ENCODE measurements at places on chromosomes 2 and 18. TPM values are rescaled to one million over a fixed set of nuclear protein-coding genes. Genes with fewer than 3 reads are reported as not detected.
A peak's percentile ranks its signal among the peaks of the same experiment; 100 is the strongest.

Gene SETBP1
- 6.7 TPM for polyA plus RNA-seq

Gene TMEM163
- 0.39 TPM for polyA plus RNA-seq

GRCh38 chr2:45344071-45344470 lies 267.0 kb downstream of the SRBD1 start:
- no peak for DNase-seq

- no peak for DNase-seq
Observed at GRCh38 chr2:23803965-23804542, 122.9 kb downstream of the ATAD2B start.

GRCh38 chr2:30865892-30866681 lies 58.8 kb upstream of the CAPN13 start:
- DNase-seq: no peak

Gene MAP3K19
- polyA plus RNA-seq: 0.01 TPM

DNA sequence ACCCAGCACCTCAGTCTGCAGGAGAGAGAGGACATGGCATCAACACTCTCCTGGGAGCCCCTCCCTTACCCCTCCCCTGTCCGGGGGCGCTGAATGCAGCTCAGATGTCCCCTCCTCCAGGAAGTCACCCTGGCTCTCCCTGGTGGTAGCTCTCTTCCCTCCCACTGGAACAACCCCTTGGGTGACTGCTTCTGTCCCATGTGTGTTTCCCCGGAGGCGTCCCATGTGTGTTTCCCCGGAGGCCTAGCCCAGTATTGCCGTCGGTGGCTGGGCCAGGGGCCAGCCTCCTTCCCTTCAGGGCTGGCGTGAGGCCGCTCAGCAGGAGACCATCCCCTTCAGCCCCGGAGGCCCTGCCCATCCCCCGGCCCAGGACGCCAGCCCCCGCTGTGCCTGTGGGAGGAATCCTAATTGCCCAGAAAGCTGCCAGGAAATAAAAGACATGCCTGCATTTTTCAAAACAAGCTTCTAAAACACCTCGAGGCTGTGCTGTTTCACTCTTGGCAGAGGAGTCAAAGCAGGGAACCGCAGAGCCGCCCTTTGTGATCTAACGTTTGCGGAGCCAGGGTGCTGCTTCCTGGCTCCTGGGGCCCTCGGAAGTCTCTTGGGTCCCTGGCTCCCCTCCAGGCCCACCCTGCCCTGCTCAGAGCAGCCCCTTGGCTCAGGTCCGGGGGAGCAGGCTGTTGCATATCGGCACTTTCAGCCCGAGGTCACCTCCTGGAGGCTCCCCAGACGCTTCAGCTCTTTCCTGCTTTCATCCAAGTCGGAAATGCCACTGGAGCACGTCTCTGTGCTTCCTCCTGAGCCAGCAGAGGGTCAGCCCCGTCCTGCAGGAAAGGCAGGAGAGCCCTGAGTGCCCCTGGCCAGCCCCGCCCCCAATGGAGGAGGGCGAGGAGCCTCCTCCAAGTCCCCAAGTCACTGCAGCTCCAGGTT lies 11.4 kb downstream of the SNED1 start:
- peak; percentile 26 for DNase-seq

DNA sequence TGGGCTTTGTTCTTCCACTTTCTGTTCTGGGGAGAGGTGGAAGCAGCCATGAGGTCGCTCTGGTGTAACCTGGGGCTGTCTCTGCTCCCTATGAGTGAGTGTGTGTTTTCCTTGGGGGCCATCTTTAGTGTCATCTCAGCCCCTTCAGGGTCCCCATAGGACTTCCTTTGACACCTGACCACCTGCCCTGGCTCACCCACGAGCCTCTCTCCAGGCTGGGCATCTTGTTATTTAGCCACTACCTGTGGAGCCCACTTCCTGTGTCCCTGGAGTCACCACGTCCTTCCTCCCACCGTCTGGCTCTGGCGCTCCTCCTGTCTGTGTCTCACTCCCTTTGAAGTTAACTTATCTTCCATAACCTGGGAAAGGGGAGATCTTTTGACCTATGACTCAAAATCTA lies 176.0 kb downstream of the UXS1 start:
- DNase-seq: no peak

- DNase-seq: no peak
Observed at GRCh38 chr2:216714376-216714775, 19.0 kb upstream of the IGFBP5 start.

- no peak for DNase-seq
Observed at GRCh38 chr2:179037807-179038206, 12.1 kb downstream of the CCDC141 start.

DNA sequence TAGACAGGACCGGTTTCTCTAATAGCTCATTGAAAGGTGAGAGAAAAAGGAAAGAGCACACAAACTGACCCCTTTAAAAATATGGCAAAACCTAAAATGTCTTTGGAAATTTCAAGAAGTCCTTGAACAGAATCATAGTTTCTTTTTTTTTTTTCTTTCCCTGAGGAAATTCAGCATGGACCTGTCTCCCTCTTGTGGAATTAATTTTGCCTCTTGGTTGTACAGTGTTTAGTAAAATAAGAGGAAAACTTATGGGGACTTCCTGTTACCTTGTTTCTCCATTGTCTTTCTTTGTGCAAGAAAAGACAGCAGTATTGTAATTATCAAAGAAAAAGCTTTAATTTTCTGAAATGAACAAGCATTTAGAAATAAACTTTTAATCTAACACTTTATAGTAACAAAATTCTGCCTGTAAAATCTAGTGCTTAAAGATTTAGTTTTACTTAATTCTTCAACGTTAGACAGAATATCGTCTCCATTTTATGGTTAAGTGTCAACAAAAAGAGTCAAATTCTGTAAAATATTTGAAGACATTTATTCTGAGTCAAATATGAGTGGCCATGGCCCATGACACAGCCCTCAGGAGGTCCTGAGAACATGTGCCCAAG lies 176.3 kb upstream of the NABP1 start:
- peak; percentile 40 for DNase-seq

- DNase-seq: no peak
Observed at GRCh38 chr18:39870591-39870990, 2084.4 kb upstream of the PIK3C3 start.

GRCh38 chr18:73980289-73980979 lies 167.2 kb downstream of the FBXO15 start:
- no peak for DNase-seq

Gene PROM2
- 2.0 TPM for polyA plus RNA-seq

GRCh38 chr2:100983684-100984310 lies 18.3 kb upstream of the RPL31 start:
- DNase-seq: no peak

DNA sequence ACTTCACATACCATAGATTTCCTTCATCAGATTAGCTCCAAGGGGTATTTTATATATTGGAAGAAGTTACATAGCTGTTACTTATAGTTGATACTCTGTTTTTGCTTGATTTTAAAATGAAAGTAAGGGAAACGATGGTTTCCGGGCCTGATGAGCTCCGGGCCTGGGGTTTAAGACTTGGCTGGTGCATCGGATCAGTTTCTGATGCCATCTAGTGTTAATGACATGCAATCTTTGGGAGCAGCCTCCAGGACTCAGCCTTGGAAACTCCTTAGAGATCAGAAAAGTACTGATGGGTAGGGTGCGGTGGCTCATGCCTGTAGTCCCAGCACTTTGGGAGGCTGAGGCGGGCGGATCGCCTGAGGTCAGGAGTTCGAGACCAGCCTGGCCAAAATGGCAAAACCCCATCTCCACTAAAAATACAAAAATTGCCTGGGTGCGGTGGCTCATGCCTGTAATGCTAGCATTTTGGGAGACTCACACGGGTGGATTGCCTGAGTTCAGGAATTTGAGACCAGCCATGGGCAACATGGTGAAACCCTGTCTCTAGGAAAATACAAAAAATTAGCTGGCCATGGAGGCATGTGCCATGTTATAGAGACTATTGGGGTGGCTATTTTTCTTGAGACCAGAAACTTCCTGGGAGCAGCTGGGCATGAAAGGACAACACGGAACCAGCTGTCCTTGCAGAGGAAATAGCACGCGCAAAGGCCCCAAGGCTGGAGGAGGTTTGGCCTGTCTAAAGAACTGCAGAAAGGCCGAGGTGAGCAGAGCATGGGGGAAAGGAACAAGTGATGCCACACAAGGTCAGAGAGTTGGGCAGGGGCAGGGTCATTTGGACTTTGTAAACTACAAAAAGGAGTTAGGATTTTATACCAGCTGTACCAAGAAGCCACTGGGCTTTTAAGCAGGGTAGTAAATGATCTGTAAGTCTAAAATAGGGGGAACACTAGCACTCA lies 46.9 kb upstream of the CNOT11 start:
- peak; percentile 62 for DNase-seq

Gene TUBA4A
- polyA plus RNA-seq: 25.6 TPM

DNA sequence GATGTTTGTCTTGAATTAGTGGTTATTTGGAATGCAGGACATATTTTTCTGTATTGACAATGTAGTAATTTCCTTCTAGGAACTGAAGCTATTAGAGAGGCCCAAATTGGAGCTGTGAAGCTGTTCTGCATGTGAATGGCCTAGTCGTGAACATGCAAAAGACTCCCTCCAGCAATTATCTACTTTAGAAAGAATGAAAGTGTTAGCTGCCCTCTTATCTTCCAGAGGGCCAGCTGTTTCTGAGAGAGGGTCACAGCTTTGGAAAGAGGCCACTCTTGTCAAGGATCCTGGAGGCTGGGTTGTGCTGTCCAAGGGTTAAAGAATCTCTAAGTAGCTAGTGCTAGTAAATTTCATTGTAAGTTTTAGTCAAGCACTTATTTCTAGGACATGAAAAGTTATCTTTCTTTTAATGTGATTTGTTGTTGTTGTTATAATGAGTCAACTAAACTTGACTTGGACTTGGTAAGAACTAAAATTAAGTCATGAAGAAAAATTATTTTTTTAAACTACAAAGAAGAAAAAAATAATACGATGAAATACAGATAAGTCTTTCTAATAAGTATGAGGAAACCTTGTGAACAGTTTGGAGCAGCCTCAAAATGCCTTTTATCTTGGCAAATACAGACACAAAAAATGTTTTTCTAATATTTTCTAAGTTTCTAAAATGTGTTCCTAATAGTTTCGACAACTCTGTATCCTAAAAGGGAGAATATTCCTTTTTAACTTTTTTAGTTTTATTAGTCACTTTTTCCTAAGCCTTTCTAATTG lies 36.8 kb downstream of the DPP4 start:
- no peak for DNase-seq

GRCh38 chr2:159201360-159202063 lies 85.0 kb downstream of the WDSUB1 start:
- no peak for DNase-seq

GRCh38 chr2:234198976-234199375 lies 148.5 kb downstream of the SPP2 start:
- DNase-seq: no peak

GRCh38 chr18:68376926-68377325 lies 338.0 kb downstream of the TMX3 start:
- DNase-seq: no peak

Gene ATP6V1C2
- 11.6 TPM for polyA plus RNA-seq

DNA sequence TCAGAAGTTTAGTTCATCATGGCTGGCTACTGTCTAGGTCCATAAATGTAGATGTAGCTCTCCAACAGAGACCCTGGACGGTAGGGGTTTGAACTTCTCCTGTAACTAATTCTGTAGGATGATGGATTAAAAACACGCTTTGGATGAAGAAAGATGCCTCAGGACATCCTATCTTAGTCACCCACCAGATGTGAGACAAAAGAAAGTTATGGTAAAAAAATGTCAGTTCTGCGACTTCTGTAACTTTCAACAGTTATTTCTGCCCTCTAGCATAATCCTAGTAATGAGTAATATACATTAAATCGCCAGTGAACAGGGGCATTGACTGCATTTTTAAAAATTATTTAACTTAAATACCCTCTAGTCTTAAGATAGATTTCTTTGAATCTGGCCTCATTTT lies 210.1 kb upstream of the LRATD1 start:
- DNase-seq: no peak

Gene PFN4
- polyA plus RNA-seq: 1.3 TPM

DNA sequence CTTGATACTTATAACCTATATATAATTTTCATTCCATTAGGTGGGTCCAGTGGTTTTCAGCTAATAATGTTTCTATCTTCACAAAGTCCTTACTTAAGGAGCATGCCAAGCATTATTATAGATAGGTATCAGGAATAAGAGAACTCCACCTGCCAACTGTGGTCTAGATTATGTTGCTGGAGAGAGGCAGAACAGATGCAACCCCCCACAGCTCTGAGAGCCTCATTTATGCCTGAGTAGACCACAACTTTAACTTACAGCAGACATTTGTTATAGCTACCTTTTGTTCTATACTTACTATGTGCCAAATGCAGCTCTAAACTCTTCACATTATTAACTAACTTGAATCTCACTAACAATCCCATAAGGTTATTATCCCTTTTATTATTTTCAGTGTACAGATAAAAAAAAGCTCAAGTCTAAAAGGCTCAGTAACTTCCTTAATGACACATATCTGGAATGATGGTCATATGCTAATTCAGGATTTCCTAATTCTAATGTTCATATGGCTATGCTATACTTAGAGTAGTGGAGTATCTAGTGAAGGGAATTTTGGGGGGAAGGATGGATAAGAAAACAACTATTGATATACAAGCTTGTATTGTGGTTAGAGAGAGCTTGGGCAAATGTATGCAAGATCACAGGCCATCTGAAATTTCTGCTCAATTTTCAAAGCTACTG lies 119.1 kb upstream of the RND3 start:
- DNase-seq: no peak

- no peak for DNase-seq
Observed at GRCh38 chr2:65231121-65231520, 3.5 kb downstream of the ACTR2 start.

Measured in large intestine (tissue), 12 donors.